GM12878 (cell line): ENCODE measurements at places on chromosomes 13 and 19.

- no peak for DNase-seq
Observed at GRCh38 chr19:35222373-35223015, 6.0 kb downstream of the FAM187B start.

GRCh38 chr13:44843403-44843802 lies 145.9 kb downstream of the NUFIP1 start:
- DNase-seq: no peak

DNA sequence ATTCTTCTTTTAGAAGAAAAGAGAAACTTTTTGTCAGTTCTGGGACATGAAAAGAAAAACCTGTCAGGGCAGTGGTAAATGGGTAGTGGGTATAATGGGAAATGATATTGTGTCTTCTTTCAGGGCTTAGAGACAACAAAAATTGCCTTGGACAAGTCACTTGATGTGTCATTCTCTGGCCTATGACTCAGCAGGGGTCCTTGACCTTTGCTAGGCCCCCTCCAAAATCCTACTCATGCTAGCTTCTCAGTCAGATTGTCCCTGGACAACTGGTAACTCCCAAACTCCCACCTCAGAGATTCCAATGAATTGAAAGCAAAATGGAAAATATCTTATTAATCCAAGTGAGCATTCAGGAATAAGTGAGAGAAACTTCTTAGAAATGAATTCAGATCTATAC lies 258.8 kb upstream of the SPRY2 start:
- DNase-seq: no peak

DNA sequence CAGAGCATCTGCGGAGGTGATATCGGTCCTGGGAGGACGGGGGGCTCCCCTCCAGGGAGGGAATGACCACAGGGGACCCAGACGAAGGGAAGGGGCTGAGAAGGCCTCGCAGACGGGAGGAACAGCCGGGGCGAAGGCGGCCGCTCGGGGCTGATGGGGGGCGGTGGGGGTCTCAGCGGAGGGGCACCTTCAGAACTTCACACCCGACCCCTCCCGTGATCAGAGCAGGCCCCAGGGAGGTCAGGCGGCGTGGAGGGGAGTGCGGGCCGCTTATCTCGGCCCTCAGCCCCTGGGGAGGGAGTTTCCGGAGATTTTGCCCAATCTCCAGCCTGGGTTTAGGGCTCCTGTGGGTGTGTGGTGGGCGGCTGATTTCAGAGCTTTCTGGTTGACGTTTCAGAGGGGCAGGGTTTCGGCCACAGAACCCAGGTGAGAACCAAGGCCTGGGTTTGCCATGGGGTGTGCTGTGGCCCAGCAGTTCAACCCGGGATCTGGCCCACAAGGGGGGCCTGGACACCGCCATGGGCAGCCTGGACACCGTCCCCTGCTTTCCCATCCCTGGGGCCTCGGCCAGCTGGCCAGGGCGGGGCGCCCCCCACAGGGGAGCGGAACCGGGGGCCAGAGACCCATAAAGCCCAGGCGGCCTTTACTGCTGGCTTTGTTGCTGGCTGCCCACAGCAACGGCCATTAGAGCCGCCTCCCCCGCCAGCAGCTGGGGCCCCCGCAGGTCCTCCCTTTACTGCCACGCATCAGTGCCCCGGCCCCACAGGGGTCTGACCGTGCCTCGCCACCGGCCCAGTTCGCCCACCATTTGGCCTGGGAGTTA lies 29.0 kb downstream of the ARID3A start:
- peak; percentile 70 for DNase-seq

GRCh38 chr13:63107179-63107943 lies 1691.7 kb upstream of the PCDH20 start:
- no peak for DNase-seq

- DNase-seq: no peak
Observed at GRCh38 chr19:3750211-3750610, 11.3 kb downstream of the APBA3 start.

GRCh38 chr19:2087621-2088100 lies 8.5 kb downstream of the MOB3A start:
- peak; percentile 83 for DNase-seq

DNA sequence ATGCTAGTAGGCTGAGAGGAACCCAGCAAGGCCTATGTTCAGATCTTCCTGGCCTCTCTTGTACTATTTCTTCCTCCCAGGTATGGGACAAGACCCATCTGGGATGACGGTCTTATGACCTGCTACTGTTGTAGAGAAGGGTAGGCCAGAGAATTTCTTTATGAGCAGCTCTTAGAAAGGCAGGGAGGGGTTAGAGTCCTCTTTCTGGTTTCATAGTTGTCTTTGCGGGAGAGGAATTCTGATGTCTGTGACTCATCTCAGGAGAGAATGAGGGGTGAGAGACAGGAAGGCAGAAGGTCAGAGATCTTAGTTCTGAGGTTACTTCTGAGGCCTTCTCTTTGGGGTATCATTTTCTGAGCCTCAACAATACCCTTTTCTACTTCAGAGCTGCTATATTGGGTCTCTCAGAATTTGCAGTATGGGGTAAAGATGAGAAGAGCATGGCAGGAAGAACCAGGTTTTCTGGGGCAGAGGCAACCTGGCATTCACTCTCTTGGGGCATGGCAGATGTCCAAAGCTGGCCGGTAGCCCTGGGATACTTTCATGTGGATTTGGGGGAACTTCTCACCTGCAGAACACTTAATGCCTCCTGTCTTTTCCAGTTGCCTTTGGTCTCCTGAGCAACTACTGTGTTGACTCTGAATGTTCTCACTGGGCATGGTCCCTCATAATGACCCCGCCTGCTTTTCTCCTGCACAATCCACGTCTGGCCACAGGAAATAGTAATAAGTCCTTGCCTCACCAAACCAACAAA lies 154.4 kb downstream of the GGACT start:
- peak; percentile 44 for DNase-seq
